ENCODE measurements at places on chromosomes 6 and 20.

DNA sequence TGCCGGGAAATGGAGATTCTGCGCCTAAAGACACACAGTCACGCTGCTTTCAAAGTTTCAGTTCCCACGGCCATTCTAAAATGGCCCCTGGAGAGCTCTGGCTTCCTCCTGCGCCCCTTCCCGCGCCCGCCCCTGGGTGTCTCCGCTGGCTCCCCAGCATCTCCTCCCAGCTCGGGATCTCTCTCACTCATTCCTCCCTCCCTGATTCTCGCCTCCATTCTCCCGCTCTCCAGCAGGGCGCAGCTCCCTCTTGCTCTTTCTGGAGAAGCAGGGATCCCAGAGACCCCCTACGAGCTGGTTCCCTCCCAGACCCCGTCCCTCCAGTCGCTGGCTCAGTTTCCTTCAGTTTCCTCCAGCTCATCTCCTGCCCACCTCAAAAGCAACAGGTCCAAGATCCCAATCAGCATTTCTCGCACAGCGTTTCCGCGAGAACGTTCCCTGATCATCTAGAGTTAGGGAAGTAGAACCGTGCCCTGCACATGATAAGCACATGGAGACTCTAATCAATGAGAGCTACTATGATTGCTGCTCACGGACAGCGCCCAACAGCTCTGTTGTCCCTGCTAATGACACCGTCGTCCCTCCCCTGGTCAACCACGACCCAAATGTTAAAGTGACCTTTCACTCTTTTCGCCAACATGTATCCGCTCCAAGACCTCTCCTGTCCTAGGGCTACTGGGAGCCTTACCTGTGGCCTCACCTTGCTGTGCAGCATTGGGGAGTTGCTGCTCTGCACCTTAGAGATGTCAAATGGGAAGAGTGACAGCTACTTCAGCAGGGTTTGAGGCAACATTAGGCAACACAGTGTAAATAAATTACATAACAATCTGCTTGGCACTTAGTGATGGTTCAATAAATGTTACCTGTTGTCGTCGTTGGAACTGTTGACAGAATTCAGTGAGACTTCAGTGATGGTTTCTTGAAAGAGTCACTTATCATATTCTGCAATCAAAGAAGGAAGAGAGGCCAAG, 218.5 kb upstream of the QKI start:
- no peak for DNase-seq

GRCh38 chr20:11182720-11183119, 508.9 kb upstream of the JAG1 start:
- no peak for DNase-seq

DNA sequence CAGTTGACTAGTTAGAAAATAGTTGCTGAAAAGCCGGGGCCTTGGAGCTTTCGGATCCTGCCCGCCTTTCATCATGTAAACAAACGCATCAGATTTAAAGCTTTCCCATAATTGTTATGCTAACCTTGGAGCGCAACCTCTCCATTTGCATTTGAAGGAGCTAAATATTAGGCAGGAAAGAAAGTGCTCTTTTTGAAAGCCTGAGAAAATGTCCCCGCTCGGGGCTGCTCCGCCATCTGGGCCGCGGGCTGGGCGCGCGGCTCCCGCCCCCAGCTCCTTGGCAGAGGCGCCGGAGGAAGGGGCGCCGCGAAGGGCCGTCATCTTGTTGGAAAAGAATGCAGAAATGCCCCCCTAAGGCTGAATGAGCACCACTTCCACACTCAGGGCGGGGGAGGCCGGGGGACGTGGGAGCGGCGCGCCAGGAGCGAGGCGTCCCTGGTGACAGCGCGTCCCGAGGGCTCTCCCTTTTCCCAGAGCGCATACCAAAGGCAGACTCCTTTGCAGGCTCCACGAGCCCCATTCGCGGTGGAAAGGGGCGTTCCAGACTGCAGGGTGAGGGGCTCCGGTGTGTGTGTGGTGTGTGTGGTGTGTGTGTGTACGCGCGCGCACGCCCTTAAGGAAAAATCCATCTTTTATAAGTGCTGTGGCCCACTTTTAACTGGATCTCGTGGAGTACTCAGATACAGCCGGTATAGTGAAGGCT, 145.6 kb upstream of the ID4 start:
- peak; percentile 71 for DNase-seq

GRCh38 chr6:31581434-31582229, 592 bp downstream of the LTB start:
- no peak for DNase-seq

- no peak for DNase-seq
Observed at GRCh38 chr20:31516651-31517050, 2.4 kb downstream of the HM13 start.

DNA sequence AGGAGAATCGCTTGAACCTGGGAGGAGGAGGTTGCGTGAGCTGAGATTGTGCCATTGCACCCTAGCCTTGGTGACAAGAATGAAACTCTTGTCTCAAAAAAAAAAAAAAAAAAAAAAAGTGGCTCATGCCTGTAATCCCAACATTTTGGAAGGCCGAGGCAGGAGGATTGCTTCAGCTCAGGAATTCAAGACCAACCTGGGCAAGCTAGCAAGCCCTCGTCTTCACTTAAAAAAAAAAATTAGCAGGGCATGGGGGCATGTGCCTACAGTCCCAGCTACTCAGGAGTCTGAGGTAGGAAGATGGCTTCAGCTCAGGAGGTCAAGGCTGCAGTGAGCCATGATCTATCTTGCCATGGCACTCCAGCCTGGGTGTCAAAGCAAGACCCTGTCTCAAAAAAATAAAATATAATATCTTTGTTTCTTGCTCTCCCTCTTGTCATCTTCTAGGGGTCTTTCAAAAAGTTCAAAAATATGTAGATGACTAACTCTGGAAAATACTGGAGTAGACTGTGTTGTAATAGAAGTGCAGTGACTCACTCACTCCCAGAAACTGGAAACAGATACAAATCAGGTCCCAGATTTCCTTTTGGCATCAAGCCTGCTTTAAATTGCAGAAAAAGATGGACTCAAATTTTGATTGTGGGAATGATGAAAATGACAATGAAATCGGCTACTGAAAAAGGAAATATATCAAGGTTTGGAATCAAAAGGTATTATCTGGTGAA, 2.8 kb upstream of the GINM1 start:
- no peak for DNase-seq

DNA sequence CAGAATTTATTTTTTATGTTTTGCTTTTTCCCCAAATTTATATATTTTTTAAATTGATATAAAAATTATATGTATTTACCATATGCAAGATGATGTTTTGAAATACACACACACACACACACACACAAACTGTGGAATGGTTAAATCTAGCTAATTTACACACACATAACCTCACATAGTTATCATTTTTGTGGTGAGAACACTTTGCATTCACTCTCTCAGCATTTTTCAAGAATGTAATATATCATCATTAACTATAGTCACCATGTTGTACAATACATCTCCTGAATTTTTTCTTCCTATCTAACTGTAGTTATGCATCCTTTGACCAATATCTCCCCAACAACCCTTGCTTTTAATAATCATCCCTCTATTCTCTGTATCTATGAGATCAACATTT, 52.2 kb downstream of the GFRAL start:
- DNase-seq, result no peak

DNA sequence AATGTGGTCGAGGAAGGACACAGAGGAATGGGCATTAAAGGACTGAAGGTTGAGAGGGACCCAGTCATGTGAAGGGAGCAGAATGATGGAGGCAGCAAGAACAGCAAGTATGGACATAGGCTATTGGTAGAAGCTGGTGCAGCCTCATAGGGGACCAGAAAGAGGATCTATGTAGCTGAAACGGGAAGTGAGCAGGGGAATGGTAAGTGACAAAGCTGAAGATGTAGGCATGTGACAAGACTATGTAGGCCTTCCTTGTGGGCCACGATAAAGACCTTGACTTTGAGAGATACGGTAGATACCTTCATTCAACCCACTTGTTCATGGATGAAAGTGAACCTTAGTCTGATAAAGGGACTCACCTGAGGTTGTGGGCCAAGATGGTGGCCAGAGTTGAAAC, 3.5 kb downstream of the CTNNBL1 start:
- no peak for DNase-seq

- DNase-seq, result no peak
Observed at GRCh38 chr6:98724537-98724936, 109.8 kb upstream of the POU3F2 start.

DNA sequence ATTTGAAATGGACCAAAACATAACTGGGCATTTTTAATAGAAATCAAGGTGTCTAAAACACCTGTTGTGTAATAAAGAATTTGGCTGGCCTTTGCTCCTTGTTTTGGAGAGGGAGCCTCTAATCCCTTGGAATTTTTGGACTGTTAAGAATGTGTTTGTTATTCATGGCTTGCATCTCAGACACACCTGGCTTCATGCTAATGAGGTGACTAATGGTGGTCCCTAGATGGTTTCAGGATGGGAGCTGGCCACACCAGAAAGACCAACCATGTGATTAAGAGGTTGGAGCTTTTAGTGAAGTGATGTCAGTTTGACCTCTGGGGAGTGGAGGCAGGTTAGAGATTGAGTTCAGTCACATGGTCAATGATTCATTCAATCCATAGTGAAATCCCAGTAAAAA, 328.4 kb downstream of the DHX35 start:
- no peak for DNase-seq

- no peak for DNase-seq
Observed at GRCh38 chr6:154218301-154218700, 138.3 kb downstream of the IPCEF1 start.

DNA sequence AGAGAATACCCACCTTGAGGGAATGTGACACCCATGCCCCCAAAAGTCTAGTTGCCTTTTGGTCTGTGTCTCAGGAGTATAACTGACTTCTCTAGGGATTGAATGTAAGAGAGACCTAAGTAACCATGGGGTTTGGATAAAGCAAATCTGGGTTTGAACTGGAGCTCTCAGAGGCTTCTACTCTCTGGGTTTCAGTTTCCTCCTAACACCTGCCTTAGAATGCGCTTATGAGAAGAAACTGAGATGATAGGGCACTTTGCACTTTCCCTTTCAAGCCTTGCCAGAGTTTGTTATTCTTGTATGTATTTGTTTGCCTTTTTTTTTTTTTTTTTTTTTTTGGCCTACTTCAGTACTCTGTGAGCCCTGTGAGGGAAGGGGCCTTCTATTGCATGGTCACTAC, 19.4 kb downstream of the SDHAF4 start:
- DNase-seq, result no peak

GRCh38 chr20:32455901-32456701, 98.0 kb downstream of the ASXL1 start:
- DNase-seq, result no peak
